ENCODE measurements at places on chromosomes 1 and 21.

DNA sequence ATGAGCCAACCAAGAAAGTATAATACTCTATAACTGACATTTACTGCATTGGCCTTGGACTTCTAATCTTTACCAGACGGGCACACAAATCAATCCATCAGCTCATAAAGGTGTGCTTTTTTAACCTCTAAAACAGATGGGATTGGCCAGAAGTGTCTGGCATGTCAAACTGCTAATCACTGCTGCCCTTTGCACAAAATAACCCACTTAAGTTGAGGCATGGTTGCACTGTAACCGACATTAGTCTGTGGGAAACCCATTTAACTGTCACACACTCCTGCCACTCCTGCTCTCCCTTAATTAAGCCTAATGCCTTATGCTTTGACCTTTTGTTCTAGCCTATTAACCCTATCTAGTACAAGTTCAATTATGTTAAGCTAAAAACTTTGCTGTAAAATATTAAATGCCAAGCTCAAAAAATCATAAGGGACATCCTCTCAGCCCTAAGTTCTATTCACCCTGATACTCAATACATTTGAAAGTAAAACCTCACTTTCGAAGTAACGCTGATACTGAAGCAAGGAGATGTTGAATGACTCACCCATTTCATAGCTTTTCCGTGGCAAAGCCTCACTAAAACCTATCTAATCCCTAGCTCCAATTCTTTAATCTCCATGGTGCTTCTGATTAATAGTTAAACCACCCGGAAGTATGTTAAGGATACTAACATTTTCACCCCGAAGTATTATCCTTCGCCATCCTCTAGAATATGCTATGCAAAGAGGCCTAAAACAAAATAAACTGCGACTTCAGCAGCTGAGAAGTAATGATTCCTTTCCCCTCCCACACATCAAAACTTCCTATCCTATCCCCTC lies 12.9 kb downstream of the NRIP1 start:
- DNase-seq, result no peak

DNA sequence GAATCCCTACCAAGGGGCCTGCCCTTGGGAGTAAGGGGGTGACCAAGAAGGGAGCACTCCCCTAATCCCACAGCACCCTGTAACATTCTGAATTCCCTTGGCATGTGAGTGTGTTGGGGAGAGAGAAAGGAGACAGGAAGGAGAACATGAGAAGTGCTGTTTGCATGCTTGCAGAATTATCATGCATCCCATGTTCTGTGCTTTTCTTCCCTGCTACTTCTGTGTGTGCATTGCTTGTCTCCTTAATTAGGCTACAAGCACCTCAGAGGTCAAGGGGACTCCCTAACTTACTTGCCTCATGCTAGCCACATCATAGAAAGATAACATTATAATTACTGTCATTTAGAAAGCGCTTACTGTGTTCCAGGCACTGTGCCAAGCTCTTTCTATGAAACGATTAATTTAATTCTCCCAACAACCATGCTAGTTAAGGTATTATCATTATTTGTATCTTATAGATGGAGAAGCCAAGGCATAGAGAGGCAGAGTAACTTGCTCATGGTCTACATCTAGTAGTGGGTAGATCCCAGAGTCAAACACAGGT lies 11.1 kb downstream of the NOS1AP start:
- DNase-seq, result no peak

- DNase-seq, result no peak
Measured at GRCh38 chr1:151661751-151662150, 49.9 kb downstream of the SNX27 start.

DNA sequence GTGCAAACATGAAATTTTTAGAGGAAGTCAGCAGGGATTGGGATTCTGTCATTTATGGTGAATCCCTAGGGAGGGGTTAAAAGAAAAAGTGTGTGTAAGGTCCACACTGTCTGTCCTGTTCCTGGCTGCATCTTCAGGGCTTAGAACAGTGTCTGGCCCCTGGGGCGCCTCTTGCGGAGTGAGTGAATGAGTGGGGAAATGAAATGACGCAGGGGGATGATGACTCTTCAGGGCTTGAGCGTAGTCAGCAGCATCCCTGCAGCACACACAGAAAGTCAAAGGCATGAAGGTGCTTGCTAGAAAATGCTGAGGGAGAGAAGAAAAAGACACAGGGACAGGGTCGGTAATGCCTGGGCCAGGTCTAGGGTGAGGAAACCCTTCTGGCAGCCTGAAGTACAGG lies 57.8 kb downstream of the PGBD5 start:
- no peak for DNase-seq

DNA sequence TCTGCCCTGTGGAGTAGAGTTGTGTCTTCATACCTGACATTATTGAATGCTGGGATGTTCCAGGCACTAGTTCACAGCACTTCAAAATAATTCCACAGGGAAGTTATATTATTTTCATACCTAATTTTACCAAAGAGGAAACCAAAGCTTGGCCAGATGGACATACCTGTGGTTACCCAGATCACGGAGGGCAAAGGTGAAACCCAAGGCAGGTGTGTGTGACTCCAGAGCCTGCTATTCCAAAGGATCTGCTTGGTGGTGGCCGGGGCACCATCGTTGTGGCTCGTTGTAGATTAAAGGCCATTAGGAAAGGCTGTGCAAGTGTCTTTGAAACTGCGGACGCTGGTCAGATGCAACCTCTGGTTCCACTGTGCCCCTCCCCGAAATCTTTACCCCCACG lies 108.6 kb downstream of the ZBTB18 start:
- DNase-seq, result no peak

DNA sequence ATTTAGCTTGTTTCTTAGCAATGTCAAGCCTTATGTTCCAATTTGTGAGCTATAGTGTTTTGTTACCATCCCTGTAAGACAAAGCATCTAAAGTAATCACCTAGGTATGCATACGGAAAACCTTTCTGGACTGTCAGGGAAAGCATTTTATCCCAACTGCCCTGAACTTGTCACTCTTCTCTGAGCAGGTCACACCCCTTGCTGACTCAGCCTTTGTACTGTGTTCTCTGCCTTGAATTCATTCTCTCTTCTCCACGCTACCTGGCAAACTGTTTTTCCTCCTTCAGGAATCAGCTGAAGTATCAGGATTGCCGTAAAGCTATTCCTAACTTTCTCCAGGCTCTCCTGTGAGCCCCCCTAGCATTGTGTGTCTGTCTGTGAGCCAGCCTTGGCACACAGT lies 54.2 kb downstream of the PBX1 start:
- no peak for DNase-seq

DNA sequence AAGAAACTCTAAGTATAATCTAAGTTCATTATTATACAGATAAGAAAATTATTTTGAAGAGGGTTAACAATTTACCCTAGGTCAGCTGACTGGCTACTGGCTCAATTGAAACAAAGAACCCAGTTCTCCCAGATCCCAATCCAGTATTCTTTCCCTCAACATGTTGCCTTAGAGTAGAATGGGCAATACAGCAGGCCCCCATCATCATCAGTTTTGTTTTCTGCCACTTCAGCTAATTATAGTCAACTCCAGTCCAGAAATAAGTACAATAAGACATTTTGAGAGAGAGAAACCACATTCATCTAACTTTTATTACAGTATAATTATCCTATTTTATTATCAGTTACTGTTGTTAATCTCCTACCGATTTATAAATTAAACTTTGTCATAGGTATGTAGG lies 241.2 kb downstream of the ASTN1 start:
- DNase-seq, result no peak

- no peak for DNase-seq
Measured at GRCh38 chr1:47592296-47593012, 154.6 kb downstream of the FOXD2 start.

- no peak for DNase-seq
Measured at GRCh38 chr1:173383351-173383750, 93.8 kb upstream of the PRDX6 start.

- DNase-seq, result no peak
Measured at GRCh38 chr21:44790368-44790767, 11.3 kb downstream of the UBE2G2 start.

DNA sequence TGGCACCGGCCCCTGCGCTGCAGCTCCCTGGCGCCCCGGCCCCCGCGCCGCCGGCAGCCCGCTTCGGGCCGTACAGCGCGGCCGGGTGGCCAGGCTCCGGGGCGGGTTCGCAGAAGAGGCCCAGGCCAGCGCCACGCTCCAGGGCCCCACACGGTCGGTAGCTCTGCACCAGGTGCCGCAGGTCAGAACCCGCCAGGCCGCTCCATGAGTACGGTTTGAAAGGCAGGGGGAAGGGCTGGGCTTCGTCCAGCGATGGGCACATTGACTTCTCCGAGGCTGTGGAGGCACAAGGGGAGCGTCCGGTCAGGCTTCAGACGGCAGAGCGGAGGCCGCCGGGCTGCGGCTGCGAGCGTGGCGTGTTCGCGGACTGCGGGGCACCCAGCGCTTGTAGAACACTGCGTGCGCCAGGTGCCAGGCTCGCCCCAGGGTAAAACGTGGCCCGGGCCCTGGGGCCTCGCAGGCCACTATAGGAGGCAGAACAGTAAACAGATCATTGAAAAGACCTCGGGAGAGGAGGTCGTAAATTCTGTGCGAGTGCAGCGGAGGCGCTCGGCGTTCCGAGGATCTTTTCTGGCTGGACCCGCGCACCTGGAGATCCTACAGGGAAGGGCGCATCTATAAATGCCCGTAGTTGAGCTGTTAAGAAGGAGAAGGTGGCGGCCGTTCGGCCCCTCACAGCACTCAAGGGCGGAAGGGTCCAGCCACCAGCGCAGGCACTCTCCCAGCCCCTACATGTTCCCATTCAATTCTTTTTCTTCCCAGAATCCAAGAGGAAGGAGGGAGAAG lies 5.7 kb downstream of the GFI1 start:
- no peak for DNase-seq

DNA sequence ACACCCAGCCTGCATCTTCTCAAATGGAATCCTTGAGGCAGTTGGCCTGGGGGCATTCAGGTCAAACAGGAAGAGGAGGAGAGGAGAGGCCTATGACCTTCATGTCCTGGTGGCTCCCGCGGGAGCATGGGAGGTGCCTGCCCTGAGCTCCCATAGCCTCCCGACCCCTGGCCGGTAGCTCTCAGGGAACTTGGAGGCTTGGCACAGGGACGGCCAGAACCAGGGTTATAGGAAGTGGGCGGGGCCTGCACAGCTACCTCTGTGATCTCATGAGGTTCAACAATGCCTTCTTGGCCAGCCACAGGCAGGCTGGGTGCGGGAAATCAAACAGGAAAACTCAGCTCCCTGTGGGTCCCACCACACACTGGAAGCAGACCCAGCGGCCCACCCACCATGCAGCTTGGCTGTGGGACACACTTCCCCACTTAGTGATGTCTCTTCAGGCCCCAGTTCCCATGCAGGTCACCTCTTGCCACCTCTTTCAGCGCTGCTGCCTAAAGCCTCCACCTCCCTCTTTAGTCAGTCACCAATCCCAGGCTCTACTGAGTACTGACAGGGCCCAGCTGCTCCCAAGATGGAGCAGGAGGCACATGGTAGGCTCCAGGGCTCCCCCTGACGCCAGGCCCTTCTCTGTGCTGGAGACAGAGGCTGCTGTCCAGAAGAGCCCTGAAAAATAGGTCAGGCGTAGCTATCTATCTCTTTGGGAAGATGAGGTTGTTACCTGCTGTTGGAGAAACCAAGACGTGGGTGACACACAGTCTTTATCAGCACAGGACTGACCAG lies at the start of gene SLFNL1:
Gene SLFNL1, minus strand, starts transcription at position 200 of the 783 bp plus-strand sequence. CDS start 1,065 bp downstream, outside the sequence.
- no peak for DNase-seq

DNA sequence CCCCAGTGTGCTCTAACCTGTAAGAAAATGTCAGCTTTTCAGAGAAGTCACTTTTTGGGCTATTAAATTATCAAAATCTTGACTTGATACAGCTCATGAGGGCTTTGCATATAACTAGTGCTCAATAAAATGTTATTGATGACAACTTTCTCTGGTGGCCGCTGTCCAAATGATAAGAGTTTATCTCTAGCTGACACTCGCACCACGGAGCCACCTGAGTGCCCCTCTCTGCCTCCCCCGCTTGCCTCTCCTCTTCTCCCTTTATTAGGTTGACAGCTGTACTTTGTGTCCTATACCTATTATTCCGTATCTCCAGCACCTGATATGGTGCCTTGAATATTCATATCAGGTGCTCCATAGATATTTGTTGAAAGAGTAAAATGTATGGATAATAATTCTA lies 82.8 kb downstream of the PHTF1 start:
- no peak for DNase-seq

DNA sequence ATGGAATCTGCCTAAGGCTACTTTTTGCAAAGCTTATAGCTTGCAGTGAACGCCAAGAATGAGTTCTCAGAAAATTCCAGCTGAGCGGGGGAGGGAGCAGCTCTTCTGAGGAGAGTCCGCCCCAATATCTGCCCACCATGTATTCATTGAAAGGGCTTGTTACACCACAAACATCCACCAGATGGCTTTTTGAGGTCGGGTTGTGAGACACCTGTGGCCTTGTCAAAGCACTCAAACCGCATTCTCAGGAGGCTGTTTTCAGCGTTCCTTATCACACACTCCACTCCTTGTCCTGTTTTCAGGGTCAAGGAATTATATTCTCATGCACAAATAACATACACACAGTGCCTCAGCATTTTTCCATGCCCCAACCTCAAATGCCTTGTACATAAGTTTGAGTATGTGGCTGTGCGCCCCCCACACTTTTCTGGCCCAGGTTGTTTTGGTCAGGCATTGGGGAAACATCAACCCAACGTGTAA lies 3.9 kb upstream of the C4BPB start:
- DNase-seq, result peak; percentile 38

- DNase-seq, result no peak
Measured at GRCh38 chr1:203408486-203409481, 57.9 kb upstream of the FMOD start.

DNA sequence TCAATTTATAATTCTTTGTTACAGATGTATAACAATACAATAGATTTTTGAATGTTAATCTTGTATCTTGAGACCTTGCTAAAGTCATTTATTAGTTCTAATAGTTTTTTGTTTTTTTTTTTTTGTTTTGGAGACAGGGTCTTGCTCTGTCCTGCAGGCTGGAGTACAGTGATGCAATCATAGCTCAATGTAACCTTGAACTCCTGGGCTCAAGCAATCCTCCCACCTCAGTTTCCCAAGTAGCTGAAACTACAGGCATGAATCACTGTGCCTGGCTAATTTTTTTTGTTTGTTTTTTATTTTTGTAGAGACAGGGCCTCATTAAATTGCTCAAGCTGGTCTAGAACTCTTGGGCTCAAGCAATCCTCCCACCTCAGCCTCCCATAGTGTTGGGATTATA lies 26.2 kb upstream of the DIPK1A start:
- DNase-seq, result no peak

GRCh38 chr1:97047421-97047793 lies 325.8 kb downstream of the PTBP2 start:
- DNase-seq, result no peak

DNA sequence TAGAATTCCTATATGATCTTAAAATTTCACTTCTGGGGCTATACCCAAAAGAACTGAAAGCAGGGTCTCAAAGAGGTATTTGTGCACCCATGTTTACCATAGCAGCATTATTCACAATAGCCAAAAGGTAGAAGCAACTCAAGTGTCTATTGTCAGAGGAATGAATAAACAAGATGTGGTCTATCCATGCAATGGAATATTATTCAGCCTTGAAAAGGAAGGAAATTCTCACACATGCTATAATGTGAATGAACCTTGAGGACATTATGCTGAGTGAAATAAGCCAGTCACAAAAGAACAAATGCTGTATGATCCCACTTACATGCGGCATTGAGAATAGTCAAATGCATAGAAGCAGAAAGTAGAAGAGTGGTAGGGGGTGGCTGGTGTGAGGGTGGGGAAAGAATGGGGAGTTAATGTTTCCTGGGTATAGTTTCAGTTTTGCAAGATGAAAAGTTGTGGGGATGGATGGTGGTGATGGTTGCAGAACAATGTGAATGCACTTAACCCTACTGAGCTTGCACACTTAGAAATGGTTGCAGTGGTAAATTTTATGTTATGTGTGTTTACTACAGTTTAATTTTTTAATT lies 122.4 kb downstream of the TOMM20 start:
- no peak for DNase-seq

- no peak for DNase-seq
Measured at GRCh38 chr1:109250454-109251276, 1.3 kb downstream of the CELSR2 start.

All from activated CD4-positive, alpha-beta T cell treated with anti-CD3 and anti-CD28 coated beads, Interleukin-2, amount 50 U/mL, for 1 hour (primary cell).